OCI-M1 (cell line): ENCODE measurements at places on chromosomes 16 and 17.

DNA sequence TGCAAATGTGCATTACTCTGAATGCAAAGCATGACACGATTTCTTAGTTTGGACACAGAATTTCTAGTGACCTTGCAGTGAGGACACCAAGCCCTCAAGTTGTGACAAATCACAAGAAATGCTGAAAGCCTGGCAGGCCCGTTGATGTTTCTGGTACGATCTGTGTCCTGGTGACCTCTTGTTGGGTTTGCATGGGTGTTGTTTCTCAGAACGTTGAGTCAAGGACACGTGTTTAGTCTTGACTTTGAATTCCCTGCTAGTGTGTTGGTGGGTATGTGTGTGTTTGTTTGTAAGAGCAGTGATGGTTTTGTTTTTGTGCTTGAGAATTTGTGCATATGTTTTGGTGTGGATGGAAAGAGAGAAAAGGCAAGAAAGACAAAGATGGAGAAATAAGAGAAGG lies 37.8 kb upstream of the MAF start:
- no peak for DNase-seq

DNA sequence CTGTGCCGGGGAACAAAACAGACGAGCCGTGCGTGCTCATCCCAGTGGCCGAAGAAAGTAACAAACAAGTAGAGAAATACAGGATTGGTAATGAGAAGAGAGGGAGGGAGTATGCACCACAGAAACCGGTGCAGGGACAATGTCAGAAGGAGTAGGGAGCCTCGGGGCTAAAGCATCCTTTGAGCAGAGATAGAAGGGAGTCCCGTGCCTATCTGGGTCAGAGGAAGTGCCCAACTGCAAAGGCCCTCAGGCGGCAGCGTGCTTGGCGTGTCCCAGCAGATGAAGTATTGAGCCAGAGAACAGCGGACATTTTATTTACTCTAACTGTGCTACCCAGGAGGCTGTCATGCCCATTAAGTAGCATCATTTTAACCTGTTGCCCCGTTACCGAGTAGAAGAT lies 114.9 kb upstream of the CACNG5 start:
- no peak for DNase-seq

DNA sequence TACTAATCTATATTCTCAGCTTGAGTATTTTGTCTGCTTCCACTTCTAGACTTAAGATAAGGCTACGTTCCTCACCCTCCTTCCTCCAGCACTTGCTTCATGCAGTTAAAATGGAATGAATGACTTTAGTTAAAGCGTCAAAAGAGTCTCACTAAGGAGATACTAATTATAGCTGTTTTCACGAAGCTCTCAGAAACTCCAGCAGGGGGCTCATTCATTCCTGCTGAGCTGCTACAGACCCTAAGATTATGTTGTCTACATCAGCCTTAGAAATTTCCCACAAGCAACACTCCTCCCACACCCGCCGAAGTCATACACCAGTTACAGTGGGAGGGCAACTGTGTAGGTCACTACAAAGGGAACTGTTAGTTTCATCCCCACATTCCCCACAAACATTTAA lies 57.0 kb upstream of the KIFC3 start:
- peak; percentile 78 for DNase-seq

DNA sequence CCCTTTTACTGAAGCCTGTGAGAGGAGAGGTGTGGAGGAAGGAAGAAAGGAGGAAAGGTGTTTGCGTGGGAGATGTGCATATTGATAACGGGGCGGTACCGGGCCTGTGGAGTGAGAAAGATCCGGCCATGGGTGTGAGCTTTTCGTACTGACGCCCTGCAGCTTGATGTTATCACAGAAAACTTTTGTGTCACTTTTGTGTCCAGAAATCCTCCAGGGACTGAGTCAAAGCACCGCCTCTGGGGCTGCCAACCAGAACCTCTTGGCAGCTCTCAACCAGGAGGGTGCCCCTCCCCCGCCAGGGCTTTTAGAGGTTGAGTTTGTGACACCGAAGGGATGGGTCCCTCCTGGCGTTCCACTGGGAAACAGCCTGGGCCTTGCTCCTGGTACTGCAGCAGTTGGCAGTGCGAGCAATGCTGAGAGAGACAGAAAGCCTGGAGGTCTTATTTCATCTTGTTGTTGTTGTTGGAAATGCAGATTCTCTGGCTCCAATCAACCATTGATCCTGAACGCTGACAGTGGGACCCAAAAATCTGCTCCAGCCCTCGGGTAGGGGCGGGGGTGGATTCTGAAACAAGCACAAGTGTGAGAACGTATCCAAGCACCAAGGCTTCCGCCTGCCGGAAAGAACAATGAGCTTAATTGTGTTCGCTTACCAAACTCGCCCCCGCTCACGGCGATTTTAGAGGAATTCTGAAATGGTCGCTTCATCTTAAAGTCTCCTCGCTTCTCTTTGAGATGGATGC lies 65.0 kb downstream of the CRISPLD2 start:
- DNase-seq: no peak

- DNase-seq: peak; percentile 87
Measured at GRCh38 chr17:57004944-57005579, 27.1 kb downstream of the SCPEP1 start.

DNA sequence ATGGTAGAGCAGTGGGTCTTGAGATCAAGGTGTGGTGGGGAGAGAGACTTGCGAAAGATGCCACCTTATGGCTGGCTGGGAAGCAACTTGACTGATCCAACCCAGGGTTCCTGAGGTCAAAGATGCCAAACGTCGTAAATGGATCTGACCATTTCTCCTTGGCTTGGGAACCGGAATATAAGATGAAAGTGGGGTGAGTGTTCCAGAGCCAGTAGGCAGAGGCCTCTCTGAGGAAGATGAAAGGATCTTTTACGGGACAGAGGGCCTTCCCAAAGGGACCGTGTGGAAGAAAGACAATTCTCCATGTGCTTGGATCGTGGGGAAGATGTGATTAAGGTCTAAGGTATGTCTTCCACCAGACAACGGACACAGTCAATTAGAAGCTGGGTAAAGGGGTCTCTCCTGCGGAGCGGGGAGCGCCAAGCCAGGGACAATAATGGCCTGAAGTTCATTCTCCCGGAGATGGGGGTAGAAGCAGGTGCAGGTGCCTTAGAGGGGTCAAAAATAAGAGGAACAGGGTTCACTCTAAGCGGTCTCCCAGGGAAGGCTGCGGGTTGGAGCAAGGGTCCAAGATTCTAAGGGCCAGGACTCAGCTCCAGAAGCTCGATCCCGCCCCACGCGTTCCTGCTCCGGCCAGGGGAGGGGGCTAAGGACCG lies 800 bp downstream of the FXR2 start:
- DNase-seq: peak; percentile 32

- DNase-seq: peak; percentile 52
Measured at GRCh38 chr17:48715496-48716399, 6.6 kb downstream of the PRAC1 start.

- DNase-seq: no peak
Measured at GRCh38 chr16:58503863-58504688, 4.1 kb downstream of the NDRG4 start.

DNA sequence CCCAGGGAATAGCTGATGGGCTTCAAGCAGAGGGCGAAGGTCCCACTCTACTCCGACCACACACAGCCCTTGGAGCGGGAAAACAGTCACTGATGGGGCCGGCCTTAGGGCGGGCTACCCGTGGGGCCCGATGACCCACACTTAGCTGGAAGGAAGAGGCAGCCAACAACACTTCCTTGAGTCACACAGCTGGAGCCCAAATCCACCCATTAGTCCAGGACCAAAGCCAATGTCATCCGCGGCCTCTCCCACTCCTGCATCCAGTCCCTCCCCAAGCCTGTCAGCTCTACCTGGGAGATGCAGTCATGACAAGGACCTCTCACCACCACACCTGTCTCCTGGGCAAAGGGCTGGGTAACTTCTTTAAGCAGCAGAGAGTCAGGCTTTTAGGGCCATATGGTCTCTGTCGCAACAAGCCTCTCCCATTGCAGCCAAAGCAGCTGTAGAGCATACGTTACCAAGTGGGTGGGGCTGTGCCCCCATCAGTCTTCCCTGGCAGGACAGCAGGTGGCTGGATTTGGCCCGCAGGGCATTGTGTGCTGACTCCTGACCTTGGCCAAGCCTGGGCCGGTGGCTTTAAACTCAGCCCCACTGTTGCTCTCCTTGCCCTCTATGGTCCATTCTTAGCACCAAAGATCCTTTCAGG lies 110.7 kb downstream of the SOCS1 start:
- DNase-seq: no peak

- DNase-seq: no peak
Measured at GRCh38 chr17:8922451-8922850, 43.1 kb downstream of the PIK3R5 start.

DNA sequence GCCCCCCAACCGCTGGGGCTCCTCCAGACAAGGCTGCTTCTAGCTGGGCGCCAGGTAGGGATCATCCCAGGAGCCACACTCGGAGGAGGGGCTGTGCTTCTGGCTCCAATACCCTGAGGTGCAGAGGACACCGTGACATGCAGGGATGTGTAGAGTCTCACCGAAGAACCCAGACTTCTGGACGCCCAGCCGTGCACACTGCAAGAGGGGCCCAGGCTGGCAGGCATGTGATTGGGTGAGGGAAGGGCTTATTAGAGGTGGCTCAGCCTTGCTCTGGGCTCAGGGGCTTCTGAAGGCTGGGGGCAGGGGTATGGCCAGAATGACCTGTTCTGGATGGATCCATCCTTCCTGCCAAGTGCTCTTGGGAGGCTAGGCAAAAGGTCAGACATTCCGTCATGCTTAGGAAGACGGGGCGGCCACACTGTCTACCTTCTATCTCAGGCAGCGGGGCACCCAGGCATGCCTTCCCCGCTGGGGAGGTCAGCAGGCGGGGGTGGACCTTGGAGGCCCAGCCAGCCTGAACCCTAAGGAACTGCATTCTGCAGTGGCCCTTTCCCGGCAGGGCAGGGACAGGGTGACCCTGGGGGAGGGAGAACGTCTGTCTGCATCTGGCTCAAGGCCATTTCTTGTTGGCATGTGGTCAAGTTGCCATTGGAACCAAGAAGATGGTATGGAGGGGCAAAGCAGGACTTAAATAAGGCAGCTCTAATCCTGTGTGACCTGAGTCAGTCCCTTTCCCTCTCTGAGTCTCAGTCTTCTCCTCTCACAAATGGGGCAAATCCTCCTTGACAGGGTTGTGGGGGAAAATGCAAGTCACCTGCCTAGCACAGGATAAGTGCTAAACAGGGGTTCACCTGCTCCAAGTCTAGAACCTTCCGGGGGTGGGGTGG lies 5.8 kb upstream of the ADGRG1 start:
- no peak for DNase-seq

- DNase-seq: peak; percentile 29
Measured at GRCh38 chr16:56451753-56452689, 667 bp downstream of the OGFOD1 start.

GRCh38 chr16:24452724-24453123 lies 86.6 kb upstream of the RBBP6 start:
- no peak for DNase-seq

DNA sequence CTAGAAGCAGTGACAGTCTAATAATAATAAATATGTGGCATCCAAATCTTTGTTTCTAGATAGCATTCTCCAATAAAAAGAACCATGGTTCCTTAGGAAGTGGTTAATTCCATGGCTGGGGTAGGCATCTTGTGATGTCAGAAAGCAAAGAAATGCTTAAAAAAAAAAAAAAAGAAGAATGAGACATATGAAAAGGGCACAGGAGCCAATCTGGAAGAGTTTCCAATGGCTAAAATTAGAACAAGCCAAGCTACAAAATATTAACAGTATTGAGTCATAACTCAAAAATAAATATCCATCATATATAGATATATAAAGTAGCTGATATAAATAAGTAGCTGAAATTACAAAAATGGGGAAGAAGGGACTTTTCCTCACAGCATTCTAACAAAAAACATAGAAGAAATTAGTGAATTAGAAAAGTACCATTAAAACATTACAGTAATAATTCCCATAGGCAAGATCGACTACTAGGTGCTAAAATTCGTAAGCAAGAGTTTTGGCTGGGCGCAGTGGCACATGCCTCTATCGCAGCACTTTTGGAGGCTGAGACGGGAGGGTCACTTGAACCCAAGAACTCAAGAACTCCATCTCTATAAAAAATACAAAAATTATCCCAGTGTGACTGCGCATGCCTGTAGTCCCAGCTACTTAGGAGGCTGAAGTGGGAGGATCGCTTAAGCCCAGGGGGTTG lies 111.3 kb downstream of the TRIM37 start:
- no peak for DNase-seq

DNA sequence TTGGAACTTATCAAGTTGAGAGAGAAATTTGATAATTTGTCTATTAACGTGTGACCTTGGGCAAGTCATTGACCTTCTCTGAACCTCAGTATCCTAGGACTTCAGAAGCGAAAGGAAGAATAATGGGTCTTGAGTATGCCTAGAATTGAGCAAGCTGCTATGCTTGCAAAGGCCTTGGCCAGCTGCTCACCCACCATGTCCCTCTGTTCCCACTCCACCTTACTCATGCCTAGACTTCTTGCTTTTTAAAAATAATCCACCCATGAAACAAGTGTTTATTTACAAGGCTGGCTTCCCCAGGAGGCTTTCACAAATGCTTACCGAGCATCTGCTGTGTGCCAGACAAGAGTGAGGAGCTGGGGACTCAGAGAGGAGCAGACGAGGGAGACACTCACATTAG lies 590.6 kb downstream of the MAF start:
- DNase-seq: no peak

DNA sequence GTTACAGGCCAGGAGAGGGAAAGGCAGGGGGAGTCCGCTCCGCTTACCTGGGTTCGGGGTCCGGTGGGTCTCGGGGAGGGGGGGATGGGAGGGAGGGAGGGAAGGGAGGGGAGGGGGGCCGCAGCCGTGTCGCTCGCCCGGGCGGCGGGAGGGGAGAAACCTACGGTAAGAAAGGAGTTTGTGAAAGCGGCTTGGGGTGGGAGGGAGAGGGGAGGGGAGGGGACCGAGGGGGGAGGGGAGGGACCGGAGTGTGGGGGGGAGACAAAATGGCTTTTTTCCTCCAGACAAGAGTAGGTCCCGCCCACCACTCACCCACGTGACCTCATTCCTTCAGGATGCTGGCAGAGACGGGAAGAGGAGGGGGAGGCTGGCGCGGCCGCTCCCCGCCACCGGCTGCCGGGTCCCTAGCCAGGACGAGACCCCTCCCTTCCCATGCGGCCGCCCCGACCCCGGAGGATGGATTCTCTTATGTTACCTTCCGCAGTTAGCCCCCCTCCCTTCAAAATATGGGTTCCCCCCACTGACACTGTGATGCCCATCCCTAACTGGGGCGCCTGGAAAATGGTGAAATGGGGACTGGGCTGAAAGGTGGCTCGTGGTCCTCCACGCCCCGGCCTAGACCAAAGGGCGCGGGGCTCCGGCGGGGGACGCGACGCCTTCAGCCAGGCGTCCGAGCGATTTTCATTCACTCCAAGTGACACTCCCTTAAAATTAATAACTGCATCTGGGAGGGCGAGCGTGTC lies at the start of gene PCGF2:
Gene PCGF2, minus strand, starts transcription at position 188 of the 743 bp plus-strand sequence. CDS start 7,934 bp downstream, outside the sequence.
- DNase-seq: peak; percentile 75

DNA sequence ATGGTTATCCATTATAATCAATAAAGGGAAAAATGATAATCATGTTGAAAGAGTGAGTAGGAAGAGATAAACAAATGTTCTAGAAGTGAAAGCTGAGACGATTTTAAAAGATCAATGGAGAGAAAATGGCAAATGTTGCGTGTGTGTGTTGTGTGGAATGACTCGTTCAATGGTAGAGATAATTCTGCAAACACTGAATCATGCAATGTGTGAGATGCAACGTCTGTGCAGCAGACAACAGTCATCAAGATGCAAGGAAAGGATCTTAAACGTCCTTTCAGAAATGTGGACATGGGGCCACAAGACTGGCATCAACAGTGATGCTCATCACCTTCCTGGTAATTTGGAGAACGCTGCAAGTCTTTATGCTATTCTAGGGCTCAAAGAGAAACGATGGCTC lies 124.4 kb downstream of the CDYL2 start:
- DNase-seq: no peak
